Stimulated activated CD4-positive, alpha-beta T cell treated with anti-CD3 and anti-CD28 coated beads, TNF-alpha, amount 100 ng/mL, for 4 hours (primary cell): ENCODE measurements at places on chromosomes 13 and 19.
A peak's percentile ranks its signal among the peaks of the same experiment; 100 is the strongest.

- no peak for DNase-seq
Measured at GRCh38 chr13:45700971-45701900, 884 bp upstream of the CBY2 start.

DNA sequence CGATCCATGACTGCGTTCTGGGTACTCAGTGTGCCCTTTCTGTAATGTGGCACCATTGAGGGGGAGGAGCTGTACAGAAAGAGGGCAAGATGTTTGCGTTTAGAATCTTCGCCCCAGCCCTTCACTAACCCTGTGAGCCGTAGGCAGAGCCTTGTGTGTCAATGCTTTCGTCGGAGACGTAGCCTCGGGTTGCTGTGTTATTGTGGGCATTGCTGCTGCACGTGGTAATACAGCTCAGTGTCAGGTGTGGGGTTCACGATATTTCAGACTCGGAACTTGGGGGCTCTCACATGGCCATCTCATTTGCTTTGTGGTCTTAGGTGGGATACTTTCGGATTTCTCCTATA lies 6.1 kb downstream of the RPS9 start:
- DNase-seq = no peak

DNA sequence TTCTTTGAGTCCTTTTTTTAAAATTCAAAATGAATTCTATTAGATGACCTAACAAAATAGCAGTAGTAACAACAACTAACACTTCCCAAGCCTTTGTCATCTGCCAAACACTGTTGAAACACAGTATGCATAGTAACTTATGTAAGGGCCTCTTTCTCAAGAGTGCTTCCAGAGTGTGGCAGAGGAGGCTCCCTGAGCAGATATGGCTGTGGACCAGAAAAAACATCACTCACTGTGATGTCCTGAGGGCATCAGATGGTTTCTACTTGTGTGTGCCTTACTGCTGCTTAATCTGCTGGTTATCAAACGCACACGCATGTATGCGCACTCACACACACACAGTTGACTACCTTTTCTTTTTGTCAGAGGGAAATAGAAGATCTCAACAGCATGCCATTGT lies 110.8 kb downstream of the DLEU7 start:
- DNase-seq = no peak

DNA sequence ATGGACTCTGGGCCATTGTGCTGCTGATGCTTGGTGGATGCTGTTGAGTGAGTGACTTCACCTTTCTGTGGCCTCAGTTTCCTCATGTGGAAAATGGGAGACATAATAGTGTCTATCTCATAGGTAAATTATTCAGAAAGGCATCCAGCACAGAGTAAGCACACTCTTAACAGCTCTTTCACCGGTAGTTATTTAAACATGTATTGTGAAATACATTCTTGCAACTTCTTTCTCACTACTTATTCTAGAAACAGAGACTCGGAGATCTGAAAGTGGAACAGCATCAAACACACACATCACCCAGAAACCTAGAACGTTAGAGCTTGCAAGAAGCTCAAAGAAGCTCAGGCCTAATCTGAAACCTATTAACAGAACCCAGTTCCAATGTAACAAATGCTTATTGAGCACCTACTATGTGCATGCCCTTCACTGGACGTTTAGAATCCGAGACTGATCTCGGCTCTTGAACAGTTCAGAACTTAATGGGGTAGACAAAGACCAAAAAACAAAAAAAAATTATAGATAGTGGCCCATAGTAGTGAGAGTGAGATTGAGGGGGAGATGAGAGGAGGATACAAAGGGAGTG lies 4.1 kb downstream of the ZSWIM9 start:
- DNase-seq = no peak

GRCh38 chr13:21076253-21076652 lies 14.9 kb upstream of the LATS2 start:
- no peak for DNase-seq

DNA sequence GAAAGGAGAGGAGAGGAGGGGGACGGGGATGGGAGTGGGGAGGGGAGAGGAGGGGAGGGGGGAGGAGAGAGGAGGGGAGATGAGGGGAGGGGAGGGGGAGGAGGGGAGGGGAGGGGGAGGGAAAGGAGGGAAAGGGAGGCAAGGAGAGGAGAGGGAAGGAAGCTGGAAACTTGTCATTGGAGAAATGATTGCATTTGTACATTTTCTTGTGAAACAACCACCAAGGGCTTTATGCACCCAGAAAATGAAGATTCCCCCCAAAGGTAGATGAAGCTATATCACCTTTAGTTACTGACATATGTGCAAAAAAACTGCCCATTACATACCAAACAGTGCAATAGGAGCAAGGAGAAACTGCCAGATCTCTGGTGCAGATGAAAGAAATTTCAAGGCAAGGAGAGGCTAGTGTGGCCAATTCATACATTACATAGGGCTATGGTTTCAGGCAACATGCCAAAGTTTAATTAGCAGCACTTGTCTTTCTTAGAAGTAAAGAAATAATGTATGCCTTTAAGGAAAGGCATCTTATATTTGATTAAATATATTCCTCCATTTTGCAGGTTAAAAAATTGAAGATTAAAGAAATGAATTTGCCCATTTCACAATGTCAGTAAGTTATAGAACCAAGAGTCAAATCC lies 49.5 kb upstream of the STK24 start:
- no peak for DNase-seq

- no peak for DNase-seq
Measured at GRCh38 chr13:25869941-25870340, 181.9 kb downstream of the SHISA2 start.

DNA sequence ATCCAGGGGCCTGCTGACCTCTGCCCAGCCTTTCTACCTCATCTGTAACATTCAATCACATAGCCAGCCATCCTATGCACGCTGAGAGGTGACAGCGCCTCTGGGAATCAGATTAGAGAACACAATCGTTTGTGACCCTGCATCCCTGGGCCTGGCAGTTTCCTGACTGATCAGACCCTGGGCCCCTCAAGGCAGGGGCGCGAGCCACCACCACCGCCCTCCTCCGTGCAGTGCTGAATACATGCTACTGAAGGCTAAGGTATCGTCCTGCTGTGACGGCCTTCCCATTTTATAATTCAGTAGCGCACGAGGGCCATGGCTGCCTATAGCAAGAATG lies 1.3 kb downstream of the TMTC4 start:
- peak; percentile 4 for DNase-seq

GRCh38 chr19:812049-812746 lies 9.6 kb downstream of the PLPPR3 start:
- DNase-seq = no peak

- DNase-seq = no peak
Measured at GRCh38 chr19:55094456-55095259, 19.0 kb downstream of the EPS8L1 start.

- DNase-seq = no peak
Measured at GRCh38 chr13:26021956-26022355, 29.9 kb downstream of the SHISA2 start.

DNA sequence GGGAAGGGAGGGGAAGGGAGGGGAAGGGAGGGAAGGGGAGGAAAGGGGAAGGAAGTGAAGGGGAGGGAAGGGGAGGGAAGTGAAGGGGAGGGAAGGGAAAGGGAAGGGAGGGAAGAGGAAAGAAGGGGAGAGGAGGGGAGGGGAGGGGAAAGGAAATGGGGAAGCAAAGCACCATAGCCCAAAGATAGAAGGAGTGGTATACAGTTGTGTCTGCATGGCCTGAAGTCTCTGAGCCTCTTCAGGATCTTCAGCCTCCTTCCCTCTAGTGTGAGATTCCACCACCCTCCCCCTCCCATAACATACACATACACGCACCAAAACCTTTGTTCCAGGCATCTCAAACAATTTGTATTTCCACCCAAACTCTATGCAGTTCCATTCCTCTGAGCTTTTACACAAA lies 96.2 kb upstream of the SERP2 start:
- no peak for DNase-seq

GRCh38 chr19:38877781-38878574 lies at the start of gene RINL:
Gene RINL (minus strand): TSS chr19:38878275. CDS start chr19:38876742, 1,533 bp downstream.
- peak; percentile 55 for DNase-seq

- DNase-seq = no peak
Measured at GRCh38 chr13:51519771-51520216, 64.5 kb upstream of the WDFY2 start.

GRCh38 chr19:15475611-15476010 lies 3.7 kb downstream of the PGLYRP2 start:
- DNase-seq = no peak
